GM12864 (cell line): ENCODE measurements at places on chromosomes 6 and 20.

DNA sequence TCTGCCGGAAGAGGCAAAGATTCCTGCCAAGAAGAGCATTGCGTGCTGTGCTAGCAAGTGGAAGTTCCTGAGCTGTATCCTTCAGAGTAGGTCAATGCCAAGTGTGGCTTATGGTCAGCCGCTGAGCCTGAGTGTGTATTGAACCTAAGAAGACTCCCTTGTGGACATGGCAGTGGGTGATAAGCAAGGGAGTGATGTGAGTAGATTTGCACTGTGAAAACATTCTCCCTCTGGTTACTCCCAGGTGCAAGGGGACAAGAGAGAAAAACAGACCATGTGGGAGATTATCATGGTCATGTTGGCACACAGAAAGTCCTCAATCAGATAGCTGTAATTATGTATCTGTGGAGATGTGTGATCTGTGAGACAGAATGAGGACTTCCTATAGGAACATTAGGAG, 6.1 kb upstream of the TMEM74B start:
- no peak for DNase-seq

DNA sequence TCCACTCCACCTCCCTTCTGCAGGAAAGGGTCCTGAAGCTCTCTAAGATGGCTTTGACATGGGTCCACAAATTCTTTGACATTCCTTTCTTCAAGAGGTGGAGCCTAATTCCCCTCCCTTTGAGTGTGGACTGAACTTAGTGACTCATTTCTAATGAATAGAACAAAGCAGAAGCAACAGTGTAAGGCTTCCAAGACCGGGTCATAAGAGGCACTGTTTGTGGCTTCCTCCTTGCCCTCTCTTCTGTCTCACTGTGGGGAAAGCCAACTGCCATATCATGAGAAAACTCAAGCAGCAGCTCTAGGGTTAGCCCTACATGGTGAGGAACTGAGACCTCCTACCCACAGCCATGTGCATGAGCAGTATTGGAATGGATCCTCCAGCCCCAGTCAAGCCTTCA, 5.9 kb upstream of the CDK5RAP1 start:
- no peak for DNase-seq

DNA sequence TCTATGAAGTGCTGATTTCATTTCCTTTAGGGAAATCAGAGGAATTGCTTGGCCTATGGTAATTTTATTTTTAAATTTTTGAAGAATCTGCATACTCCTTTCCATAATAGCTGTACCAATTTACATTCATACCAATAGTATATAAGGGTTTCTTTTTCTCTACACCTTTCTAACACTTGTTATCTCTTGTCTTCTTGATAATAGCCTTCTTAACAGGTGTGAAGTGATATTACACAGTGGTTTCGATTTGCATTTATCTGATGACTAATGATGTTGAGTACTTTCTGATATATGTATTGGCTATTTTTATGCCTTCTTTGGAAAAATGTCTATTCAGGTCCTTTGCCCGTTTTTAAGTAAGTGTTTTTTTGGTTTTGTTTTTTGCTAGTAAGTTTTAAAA, 40.8 kb downstream of the SMAP1 start:
- DNase-seq = no peak

GRCh38 chr6:30748851-30749540, 4.6 kb upstream of the IER3 start:
- DNase-seq = no peak

- DNase-seq = no peak
Measured at GRCh38 chr20:61638802-61639585, 386.9 kb downstream of the CDH4 start.

DNA sequence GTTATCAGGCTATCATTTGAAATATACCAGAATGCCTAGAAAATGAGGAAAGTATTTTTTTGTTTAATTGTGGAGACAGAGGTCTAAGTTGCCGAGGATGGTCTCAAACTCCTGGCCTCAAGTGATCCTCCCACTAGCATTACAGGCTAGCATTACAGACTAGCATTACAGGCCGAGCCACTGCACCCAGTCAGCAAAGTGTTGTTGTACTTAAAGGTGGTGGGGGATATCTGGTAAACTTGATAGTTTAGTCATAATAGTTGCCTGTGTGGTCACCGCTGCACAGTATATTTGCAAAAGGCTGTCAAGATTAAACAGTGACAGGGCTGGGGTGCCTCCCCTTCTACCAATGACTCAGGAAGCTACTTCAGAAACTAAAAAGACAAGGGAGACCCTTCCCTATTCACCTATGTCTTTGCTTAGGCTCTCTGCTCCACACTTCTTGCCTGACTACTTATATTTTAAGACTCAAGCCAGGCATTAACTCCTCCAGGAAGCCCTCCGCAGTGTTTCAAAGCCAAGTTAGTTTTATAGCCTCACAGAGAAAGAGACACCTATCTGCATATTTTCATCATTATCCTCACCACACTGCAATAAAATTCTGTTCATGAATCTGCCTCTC, 3.1 kb upstream of the AKIRIN2 start:
- peak; percentile 81 for DNase-seq

DNA sequence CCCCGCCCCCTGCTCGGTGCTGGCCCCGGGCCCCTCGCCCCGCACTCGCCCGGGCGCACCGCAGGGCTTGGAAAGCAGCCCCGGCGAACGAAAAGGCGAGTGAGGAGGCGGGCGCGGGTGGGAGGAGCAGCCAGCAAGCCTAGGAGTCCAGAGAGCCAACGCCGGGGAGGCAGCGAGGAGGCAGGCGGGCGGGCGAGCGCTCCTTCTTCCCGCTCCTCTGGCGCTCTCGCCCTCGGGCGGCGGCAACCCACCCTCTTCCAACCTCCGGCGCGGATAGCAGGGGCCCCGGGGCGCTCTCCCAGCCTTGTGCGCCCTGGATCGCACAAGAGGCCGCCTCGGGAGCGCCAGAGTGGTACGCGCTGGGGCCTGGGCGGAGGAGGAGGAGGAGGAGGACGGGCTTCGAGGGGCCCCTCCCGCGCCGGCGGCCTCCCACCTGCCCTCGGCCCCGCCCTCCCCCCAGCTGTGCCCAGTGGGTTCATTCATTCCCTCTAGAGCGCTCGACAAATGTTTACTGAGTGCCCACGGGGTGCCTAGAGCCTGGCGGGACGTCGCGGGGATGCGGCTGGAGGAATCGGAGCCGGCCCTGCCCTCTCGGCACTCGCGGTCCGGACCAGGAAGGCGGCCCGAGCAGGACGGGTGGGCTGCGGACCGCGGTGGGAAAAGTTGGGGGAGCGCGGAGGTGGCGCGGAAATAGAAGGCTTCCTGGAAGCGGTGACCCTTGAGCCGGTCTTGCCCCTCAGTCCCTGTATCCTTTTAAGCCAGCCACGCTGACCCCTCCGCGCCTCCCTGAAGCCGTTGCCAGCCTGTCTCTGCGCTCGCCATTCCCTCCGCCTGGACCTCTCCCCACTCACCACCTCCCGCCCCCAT, at the start of gene BMP7:
Gene BMP7, minus strand, starts transcription at position 351 of the 867 bp plus-strand sequence. CDS start 519 bp downstream, outside the sequence.
- DNase-seq = no peak

GRCh38 chr6:3453413-3454272, 3.2 kb downstream of the SLC22A23 start:
- no peak for DNase-seq

DNA sequence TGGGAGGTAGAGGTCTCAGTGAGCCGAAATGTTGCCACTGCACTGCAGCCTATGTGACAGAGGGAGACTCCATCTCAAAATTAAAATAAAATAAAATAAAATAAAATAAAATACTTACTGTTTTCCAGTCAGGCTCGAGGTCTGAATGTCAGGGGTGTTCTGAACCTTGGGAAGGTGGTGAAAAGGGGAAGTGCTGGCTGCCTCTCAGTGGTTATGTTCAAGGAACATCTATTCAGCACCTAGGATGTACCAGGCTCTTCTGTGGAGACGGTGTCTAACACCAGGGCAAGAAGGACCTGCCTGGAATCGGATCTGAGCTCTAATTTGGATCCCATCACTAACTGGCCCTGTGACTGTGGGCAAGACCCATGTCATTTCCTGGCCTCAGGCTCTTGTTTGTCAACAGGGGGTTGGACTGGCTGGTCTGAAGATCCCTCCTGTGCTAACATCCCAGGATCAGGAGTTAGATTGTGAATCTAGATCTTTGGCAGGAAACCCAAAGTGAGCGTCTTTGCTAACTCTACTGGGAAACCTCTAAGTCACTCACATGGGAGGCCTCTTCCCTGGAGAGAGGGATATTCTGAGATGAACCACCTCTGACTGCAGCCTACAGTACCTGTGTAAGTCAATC, 63.4 kb upstream of the SIRPG start:
- DNase-seq = no peak

DNA sequence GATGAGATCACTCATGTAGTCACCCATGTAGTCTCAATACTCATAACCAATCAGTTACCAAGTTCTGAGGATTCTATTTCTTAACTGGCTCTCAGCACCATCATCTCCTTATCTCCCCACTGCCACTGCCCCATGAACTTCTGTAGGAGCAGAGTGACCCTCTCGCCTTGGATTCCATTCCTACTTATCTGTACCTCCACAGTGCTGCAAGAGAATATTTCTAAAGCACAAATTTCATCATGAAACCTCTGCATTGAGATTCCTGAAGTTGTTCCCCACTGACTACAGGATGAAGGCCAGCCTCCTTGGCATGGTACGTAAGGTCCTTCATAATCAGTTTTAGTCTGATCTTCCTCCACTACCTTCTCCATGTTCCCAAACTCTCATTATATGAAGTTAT, 34.8 kb downstream of the BACH2 start:
- no peak for DNase-seq

- no peak for DNase-seq
Measured at GRCh38 chr6:25692472-25692871, 40.5 kb downstream of the SCGN start.

DNA sequence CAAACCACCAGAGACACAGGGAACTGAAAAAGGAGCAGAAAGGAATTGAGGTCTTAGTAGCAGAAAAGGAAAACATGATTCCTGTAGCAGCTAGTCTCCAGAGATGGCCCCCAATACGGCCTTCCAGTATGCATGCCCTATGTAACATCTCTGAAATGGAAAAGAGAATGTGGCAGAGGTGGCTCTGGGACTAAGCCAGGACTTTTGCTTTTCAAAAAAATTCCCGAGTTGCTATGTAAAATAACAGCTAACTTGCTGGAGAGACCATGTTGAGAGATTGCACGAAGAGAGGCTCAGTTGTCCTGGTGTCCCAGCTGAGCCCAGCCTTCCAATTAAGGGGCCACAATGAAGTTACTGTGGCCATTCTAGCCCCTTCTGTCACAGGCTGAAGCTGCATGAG, 27.7 kb downstream of the IL20RA start:
- DNase-seq = no peak

- DNase-seq = no peak
Measured at GRCh38 chr20:13567663-13568062, 71.1 kb downstream of the TASP1 start.

- no peak for DNase-seq
Measured at GRCh38 chr6:169639653-169640278, 62.1 kb downstream of the WDR27 start.
